ENCODE measurements at places on chromosomes 7 and 10.

DNA sequence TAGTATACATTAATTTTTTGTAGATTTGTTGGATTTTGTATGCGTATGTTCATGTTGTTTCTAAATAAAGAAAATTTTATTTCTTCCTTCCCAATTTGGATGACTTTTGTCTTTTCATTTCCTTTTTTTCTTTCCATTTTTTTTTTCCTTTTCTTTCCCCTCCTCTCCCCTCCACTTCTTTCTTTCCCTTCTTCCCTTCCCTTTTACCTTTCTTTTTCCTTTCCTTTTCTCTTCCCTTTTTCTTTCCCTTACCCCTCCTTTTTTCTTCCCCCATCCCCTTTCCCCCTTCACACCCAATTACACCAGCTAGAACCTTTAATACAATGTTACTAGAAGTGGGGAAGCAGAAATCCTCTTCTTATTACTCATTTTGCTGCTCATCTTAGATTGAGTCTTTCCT lies 6.0 kb downstream of the KIF20B start:
- no peak for DNase-seq

DNA sequence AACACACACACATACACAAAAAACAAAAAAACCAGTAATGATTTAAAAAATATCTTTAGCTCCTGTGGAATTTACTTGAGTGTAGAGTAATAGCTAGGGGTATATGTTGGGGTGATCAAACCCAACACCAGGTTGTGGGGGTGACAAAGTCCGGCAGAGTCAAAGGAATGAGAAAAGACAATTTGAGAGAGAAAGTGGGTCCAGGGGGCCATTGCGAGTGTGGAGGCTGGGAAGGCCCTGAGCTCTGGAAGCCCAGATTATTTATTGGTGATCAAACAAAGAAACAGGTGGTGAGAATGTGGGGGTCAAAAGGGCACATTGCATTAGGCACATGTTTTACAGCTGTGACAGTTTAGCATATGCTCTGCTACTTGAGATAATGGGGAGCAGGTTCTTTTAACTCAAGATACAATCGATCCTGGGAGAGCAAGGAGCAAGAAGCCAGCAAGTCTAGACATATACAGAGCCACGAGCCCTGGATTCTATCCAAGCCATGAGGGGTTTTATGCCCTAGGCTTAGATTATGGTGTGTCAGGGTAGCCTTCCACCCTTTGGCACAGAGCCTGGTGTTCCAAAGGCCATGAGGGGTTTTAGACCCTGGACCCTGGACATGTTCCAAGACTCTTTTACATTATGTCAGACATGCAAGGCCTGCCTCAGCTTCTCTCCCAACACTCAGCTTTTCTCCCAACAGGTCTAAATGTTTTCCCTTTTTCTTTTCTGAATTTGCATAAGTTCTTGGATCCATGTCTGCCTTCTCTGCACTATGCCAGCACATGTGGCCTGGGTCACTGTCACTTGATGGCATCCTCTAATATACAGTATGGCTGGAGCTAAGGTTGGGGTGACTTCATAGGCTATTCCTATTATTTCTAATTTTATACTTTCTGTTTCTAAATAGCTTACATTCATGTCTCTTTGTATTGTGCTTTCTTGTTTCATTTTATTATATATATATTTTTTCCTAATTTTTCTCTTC lies 48.6 kb upstream of the MKI67 start:
- DNase-seq, result no peak

GRCh38 chr10:71099731-71100361 lies 112.5 kb upstream of the UNC5B start:
- no peak for DNase-seq

GRCh38 chr7:129108581-129108980 lies 35.9 kb upstream of the TSPAN33 start:
- no peak for DNase-seq

DNA sequence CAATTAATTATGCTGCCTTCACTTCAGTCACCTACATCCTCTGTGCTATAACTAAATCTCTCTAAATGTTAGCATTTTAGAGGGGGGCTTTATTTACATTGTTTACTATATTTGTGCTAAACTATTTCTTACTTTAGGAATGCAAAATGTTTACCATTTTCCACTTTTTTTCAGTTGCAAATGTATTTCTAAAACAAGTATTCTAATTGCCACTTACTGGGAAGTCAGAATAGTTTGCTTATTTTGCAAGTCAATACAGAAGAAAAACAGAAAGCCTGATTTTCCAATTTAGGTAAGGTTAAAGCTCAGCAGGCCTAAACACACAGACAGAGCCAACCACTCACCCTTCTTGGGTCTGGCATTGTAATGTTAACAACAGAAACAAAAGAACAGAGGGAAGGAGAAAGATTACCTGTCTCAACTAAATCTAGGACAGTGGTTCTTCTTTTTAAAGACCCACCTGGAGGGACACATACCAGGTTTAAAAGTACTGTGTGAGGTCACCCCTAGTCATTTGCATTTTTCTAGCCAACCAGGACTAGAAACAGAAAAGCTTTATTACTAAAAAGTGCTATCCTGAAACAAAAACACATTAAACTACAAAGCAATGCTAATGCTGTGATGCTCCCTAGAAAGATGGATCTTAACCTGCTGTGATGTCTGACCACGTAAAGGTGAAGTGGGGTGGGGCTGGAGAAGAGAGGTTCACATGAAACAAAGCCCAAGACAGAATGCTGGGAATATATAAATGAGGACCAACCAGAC lies 178.2 kb downstream of the SLC25A13 start:
- no peak for DNase-seq

DNA sequence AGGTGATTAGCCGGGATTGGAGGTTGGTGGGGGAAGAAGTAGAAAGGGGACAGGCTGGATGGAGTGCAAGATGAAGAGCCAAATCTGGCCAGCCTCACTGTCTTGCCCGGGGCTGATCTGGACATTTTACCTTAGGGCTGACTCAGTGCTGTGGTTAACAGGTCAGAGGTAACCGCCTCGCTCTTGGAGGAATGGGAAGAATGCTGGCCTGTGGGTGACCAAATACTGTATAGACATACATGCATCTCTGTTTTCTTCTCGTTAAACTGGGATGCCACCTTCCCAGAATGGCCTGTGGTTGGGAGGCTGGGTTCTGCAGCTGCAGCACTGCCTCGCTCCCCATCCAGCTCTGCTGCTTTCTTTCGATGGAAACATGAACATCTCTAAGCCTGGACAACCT lies 120.0 kb downstream of the SEC23IP start:
- DNase-seq, result no peak

- no peak for DNase-seq
Measured at GRCh38 chr7:144513334-144513733, 109.8 kb upstream of the NOBOX start.

DNA sequence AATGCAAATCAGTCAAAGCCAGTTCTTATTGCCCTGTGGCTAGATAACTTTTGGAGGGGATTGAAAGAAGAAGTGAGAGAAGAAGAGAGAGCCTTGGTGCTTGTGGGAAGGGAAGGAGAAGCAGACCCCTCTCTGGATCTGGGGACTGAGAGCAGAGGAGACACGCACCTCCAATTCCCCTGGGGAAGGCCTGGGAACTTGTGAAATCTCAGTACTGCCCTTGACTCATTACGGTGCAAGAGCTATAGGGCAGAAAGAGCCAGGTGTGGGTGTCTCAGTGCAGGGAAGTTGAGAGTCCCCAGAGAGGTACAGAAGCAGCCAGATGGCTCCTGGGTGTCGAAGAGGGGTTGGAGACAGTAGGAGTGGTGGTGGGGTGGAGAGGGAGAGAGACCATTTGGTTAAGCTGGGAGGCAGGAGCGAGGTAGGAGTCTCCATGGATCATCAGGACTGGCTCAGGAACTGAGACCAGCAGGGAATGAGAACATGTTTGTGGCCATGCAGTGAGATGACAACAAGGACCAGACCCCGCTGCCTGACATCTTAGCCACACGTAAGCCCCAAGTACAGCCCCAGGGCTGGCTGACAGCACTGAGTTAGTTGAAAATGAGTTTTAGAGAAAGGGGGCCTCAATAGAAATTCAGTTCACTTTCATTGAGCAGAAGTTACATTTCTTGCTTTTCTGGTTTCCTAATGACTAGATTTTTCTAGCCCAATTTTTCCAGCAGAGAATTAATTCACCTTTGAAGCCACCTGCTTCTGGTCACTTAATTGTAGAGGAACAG lies 238.2 kb downstream of the BUB3 start:
- DNase-seq, result no peak

GRCh38 chr10:48205918-48206317 lies 68.6 kb downstream of the FRMPD2 start:
- DNase-seq, result no peak

GRCh38 chr7:664997-665735 lies 61.3 kb upstream of the DNAAF5 start:
- DNase-seq, result no peak

GRCh38 chr10:12681252-12681651 lies 320.3 kb downstream of the CCDC3 start:
- DNase-seq, result peak; percentile 14

DNA sequence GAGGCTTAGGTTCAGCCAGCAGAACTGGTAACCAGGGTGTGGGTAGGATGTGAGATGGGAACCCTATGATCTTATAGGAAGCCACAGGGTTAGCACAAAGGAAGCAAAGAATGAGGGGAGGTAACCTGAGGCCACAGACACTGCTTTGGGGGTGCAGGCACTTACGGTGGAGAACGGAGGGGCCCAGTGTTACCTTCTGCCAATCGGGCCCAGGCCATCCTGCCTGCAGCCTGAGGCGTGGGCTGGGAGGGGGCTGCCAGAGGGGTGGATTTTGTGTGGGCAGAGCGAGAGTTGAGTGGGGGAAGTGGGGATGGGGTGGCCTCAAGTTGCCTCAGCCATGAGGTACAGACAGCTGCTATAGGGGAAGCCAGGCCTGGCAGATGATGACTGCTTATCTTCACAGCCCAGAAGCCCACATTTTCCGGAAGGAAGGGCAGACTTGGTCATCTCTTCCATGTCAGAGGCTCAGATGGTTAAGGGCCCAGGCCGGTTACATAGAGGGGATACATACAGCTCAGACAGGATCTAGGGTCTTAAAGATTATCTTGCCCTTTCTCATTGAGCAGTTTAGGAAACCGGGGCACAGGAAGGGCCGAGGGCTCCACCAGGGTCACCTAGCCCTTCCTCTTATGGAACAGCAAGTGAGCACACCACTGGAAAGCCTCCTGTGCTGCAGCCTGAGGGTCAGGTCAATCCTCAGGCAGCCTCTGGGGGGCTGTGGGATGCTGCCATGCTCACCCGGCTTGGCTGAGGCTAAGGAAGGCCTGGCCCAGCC lies 24.4 kb upstream of the VSIR start:
- DNase-seq, result no peak

DNA sequence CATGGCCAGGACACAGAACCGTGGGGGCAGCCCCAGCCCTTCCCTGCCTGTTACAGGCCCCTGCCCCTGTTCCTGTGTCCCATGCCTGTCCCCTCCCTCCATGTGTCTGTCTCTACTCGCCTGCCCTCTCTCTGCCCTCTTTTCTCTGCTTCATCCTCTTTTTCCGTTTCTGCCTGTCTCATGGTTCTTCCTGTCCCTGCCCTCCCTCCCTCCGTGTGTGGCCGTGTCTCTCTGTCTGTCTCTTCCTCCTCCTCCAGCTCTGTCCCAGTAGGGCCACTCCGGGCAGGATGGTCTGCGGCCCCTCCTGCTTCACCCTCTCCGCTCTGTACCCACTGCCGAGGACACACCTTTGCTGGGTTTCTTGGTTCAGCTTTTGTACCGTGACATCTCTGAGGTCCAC lies 137.4 kb downstream of the FAM53B start:
- no peak for DNase-seq

DNA sequence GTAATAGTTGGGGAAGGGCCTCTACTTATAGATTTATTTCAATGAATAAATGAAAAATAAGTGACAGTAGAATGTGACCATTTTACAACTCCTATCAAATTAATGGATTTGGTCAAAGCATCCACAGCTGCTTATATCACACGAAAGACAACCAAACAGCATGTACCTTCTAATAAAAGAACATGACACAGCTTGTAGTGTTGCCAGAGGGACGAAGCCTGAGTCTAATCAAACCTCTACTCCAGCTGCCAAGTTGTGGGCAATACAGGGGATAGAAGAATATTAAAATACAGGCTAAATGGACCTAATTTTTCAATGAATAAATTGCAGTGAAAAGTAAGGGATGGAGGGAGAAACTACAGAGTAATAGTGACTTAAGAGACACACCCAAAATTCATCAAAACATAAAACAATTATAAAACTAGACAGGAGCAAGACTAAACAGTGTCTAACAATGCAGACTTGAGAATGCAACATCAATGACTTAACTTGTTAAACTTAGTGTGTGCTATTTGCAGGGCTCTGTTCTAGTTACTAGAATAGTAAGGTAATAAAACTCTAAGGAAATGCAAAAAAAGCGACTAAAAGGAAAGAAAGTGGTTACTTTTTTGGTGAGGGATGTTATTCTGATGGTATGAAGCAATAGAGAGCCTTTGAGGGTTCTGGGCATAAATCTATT lies 853.8 kb downstream of the GRM8 start:
- DNase-seq, result no peak
